ENCODE measurements at places on chromosomes 7 and 10.

GRCh38 chr7:29557954-29558353 lies 5.7 kb upstream of the PRR15 start:
- peak; percentile 40 for DNase-seq

DNA sequence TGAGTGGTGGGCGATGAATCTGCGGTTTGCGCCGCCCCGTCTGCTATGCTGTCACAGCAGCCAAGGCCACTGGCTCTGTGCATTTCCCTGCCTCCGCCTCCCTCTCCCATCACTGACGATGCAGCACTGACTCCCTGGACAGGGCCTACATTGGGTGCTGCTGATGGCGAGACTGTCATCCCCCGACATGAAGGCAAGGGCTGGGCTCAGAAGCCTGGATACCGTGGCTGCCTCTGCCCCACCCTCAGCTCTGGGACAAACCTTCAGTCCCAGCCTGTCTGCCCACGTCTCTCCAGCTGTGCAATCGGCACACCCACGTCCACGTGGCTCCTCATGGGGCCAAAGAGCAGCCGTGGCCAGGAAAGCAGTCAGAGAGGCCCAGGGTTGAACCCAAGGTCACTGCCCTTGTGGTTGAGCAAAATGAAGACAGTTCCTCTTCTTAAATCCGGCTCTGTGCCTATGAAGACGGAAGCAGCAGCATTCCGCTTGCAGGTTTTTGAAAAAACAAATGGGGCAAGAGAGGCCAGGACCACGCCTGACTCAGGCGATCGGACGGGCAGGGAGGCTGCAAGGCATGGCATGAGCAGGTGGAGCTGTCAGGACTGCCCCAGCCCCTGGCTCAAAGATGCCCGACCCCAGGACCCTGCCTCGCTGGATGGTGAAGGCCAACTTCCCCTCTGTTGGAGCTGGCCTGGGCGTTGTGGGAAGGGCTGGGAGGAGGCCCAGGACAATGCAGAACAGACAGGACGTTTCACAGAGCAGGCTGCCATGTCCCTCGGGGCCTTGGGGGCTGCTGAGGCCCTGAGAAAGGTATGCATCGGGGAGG lies 517.5 kb downstream of the DNAJB6 start:
- peak; percentile 88 for DNase-seq

GRCh38 chr10:665579-666091 lies 23.8 kb downstream of the DIP2C start:
- no peak for DNase-seq

GRCh38 chr10:53403688-53404087 lies 631.1 kb upstream of the MBL2 start:
- no peak for DNase-seq

- DNase-seq: peak; percentile 40
Measured at GRCh38 chr10:1461016-1461415, 276.3 kb downstream of the ADARB2 start.

DNA sequence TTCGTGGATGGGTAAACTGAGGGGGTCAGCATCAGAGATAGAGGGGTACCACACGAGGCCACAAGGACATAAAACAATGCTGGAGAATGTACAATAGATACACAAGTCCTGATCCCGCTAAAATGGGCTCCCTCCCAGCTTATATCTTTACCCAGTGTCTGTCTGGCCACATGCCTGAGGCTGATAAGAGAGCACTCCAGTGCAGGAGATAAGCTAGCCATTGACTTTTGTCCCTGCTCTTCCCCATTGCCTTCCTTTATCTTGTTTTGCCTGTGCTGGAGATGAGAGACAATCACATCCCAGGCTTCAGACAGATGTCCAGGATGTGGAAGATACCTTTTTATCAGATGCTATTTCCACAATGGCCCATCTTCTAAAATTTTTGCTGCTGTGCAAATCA lies 6.0 kb downstream of the GAD2 start:
- no peak for DNase-seq

- no peak for DNase-seq
Measured at GRCh38 chr10:60573336-60573735, 183.7 kb upstream of the ANK3 start.

DNA sequence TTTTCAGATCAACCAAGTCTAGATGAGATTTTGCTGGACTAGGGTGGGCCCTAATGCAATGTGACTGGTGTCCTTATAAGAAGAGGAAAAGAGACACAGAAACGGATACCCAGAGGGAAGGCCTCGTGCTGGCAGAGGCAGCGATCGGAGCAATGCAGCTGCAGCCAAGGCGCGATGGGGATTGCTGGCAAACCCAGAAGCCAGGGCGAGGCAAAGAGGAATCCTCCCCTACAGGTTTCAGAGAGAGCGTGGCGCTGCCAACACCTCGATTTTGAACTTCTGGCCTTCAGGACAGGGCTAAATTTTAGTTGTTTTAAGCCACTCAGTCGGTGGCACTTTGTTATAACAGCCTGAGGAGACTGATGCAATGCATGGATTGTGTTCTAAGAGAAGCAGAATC lies 157.1 kb upstream of the RHEB start:
- no peak for DNase-seq

GRCh38 chr10:42491001-42491592 lies 147.3 kb downstream of the ZNF33B start:
- DNase-seq: no peak

- DNase-seq: no peak
Measured at GRCh38 chr7:130345136-130345535, 520 bp downstream of the CPA5 start.

- no peak for DNase-seq
Measured at GRCh38 chr10:13473986-13474385, 54.8 kb downstream of the BEND7 start.

- no peak for DNase-seq
Measured at GRCh38 chr10:27500096-27500495, 4.0 kb upstream of the RAB18 start.

DNA sequence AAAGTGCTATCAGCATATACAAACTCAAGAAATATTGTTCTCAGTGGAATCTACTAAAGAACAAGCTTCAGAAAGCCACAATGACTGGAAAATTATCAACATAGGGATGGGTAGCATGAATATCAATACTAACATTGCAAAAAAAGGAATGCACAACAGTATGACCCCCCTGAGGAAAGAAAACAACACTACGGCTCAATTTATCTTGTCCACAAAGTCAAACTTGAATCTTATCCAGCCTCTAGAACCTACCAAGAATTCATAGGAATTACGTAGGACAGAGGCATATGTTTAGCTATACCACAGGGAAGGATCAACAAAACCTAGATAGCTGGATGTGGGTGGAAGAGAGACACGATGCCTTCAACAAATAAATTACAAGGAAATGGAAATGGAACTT lies 54.6 kb downstream of the AGMO start:
- DNase-seq: no peak

DNA sequence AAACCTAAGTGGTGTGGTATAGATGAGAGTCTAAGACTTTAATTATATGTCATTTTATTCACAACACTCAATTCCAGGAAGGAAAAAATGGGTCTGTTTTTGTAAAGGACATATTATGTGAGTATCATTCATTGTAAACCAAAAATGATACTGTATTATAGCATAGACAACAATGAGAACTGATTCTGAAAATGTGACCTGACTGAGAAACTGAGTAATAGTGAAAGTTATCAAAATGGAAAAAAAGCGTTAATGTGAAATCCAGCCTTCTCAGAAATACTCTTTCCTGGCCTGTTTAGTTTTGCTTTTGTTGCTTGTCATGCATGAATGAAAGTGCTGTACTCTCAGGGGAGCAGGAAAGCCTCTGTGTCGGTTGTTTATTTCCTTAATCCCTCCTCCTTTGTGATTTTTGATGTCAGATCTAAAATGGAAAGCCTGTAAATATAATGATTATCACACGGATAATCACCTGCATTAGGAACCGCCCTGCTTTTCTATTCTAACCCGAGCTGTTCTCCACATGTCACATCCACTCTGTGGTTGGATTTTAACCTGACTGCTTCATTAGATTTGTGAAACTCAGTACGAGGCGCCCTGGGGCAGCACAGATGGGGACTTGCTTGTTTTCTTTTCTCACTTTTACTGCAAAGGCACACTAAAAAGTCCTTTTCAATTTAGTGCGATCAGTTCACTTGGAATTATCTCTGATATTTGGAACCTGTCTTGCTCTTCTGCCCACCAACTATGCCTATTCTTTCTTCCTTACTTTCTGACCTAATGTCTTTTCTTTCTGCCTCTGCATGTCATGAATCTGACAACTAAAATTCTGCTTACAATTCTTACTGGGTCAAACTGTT lies 240.9 kb upstream of the KAT6B start:
- peak; percentile 44 for DNase-seq

GRCh38 chr7:69534461-69535041 lies 63.7 kb upstream of the AUTS2 start:
- DNase-seq: no peak

DNA sequence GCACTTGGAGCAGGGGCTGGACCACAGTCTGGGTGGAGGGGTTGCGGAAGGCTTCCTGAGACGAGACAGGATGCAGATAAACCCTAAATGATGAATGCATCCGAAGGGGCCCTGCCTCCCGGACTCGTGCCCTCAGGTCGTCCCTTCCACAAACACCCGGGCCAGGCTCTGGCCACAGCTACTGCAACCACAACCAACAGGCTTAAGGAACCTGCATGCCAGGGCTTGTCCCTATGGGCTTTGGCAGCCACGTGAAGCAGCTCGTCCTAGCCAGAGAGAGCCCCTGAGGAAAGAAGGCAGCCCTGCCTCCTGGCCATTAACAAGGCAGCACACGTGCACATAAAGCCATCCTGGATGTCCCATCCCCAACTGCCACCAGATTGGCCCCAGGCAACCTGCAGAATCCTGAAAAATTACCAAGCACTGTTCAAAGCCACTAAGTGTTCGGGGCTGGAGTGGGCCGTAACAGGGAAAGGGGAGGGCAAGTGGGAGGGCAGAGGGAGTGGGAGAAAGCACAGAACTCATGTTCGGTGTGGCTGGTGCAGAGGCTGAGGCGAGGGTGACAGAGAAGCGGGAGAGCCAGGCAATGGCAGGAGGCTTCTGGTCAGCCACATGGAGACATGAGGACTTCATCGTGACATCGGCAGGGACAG lies 62.7 kb downstream of the MAD1L1 start:
- DNase-seq: peak; percentile 8

GRCh38 chr10:117047947-117048346 lies 43.0 kb upstream of the SHTN1 start:
- DNase-seq: no peak

DNA sequence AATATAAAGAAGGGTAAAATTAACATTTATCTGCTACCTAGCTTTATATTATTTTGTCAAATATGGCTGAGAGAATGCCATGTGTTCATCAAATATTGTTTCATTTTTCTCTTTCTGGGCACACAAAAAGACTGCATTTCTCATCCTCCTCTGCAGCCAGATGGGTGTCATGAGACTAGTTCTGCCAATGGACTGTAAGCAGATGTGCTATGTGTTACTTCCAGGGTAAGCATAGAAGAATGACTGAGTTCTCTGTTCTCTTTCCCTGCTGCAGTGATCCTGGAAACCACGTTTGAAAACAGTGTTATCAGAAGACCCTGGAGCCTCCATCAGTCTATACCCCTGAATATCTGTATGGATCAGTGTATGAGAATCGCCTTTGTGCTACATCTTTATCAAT lies 24.1 kb upstream of the SLK start:
- DNase-seq: no peak

DNA sequence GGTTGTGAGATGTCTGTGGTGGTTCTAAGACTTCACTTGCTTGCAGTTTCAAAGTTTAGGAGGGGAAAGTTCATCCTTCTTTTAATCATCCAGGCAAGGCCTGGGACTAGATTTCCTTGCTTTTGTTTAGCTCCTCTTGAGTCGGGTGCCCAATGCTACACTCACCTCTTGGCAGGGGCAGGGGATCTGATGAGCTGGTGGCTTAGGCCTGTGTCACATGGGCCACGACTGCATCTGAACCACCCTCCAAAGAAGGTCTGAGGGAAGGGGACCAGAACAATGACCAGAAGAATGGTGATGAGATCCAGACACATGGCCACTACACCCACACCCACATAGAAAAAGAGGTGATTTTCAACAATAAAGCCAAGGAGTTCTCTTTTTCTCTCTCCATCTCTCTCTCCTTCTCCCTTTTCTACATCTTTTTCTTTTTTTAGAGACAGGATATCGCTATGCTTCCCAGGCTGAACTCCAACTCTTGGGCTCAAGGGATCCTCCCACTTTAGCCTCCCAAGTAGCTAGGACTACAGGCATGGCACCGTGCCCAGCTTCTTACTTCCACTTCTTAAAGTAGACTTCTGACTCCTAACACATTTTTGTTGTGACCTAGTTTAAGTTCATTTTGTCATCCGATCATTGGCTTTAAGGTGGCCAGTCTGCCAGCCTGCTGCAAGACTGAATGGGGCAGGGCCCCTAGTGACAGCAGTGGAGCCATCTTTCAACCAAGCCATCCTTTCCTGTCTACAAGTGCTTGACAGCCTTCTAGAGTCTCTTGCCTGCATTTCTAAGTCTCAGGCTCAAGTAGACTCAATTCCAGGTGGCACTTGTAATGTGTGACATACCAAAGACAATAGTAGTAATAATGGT lies 350.9 kb downstream of the RNLS start:
- peak; percentile 11 for DNase-seq

GRCh38 chr10:108850138-108850854 lies 1073.0 kb downstream of the XPNPEP1 start:
- DNase-seq: peak; percentile 27

GRCh38 chr7:137717811-137718271 lies 128.9 kb downstream of the DGKI start:
- DNase-seq: no peak

DNA sequence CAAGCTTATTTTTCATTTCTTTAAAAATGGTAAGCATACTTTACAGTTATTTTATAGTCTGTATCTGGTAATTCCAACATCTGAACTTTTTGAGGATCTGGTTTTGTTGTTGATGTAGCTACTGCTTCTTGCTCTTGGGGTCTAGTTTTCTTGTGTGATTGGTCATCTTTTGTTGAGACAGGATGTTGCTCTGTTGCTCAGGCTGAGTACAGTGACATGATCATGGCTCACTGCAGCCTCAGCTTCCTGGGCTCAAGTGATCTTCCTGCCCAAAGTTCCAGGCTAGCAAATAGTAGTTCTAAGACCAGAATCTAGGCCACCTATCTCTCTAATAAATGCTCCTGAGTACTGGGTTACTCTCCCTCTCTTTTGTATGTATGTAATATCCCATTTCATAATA lies 75.7 kb downstream of the NRCAM start:
- DNase-seq: no peak

DNA sequence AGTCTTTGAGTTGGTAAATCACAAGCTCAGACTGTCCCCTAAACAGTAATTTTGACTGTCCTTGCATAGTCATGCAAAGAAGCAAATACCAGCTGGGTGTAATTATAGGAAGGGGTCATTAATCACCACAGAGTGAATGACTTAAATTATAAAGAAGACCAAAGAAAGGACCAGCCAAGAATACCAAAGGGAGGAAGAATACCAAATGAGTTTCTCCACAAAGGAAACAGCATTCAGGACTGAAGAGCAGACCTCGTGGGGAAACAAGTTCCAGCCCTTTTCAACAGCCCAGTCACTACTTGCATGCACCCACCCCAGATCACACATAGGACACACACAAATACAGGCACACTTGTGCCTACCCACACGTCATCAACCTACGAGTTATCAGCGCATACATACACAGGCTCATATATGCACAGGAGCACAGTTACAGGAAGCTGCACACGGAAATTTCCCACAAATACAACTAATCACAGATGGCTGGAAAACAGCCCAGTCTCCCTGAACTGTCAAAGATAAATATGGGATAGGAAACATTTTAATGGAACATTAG lies 77.6 kb downstream of the DENND2A start:
- no peak for DNase-seq

GRCh38 chr7:110095372-110096052 lies 995.4 kb upstream of the LRRN3 start:
- DNase-seq: no peak

- no peak for DNase-seq
Measured at GRCh38 chr10:129078346-129078745, 388.7 kb upstream of the MGMT start.

- DNase-seq: no peak
Measured at GRCh38 chr10:12018438-12019282, 23.9 kb downstream of the UPF2 start.

Measured in KBM-7 (cell line).